ENCODE measurements at places on chromosomes 16 and 17.

GRCh38 chr16:17457513-17457912 lies 13.2 kb downstream of the XYLT1 start:
- no peak for DNase-seq

DNA sequence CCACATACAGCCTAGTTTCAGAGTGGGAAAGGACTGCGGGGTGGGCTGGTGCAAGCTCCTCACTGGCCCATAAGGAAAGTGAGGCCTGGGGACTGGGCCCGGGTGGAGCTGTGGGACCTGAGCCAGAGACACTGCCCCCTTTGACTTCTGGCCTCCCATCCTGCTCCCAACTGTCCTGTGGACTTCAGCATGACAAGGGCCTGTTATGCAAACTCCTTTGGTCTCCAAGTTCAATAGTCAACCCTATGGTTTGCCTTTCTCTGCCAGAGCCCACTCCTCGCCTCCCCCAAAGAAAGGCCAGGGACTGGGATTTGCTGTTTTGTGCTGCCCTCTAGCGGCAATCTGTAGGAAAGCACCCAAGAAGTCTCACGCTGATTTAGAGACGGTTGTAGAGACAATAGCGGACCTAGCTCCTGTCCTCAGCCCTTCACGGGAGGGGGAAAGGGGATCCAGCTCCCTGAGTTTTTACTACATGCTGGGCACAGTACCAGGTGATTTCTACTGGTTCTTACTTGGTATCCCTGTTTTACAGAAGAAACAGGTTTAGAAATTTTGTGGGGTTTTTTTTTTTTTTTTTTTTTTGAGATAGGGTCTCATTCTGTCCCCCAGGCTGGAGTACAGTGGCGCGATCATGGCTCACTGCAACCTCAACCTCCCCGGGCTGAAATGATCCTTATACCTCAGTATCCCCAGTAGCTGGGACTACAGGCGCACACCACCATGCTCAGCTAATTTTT lies 1.2 kb upstream of the TLCD3B start:
- DNase-seq, result peak; percentile 90

GRCh38 chr16:22052980-22053379 lies 39.4 kb upstream of the VWA3A start:
- no peak for DNase-seq

DNA sequence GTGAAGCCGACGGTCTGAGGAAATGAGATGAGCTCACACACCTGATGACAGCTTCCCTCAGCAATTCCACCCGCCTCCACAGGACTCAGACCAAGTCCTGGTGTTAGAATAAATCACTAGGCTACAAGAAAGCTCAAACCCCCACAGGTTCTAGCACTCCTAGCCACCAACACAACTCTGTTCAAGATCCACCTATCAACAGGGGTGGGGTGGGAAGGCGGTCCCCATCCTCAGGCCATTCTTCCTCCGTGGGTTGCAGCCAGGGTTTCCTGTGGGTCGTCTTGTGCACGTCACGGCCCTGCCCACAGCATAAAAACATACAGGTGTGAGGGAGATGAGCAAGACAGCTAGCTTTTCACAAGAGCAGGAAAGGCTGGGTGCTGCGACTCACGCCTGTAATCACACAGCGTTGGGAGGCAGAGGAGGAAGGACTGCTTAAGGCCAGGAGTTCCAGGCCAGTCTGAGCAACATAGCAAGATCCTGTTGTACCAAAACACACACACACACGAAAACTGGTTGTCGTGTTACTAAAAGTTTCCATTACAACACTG lies 81.1 kb downstream of the ANKRD11 start:
- no peak for DNase-seq

DNA sequence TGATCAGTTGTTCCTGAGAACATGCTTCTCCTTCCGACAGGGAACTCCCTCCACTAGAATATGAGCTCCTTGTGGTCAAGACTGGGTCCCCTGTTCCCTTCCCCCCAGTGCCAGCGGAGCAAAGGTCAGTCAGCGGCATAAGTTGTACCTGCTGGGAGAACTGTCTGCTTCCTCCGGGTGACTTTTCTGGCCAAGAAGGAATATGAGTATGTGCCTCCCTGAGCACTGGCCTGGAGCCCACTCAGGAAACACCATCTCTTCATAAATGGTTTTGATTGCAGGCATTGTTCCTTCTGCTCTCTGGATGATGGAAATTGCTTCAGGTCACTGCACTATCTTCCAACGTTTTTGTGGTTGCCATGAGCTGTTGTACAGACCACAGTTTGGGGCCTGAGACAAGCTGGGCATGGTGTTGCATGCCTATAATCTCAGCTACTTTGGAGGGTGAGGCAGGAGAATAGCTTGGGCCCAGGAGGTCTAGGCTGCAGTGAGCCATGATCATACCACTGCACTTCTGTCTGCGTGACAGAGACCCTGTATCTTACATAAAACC lies 2.9 kb upstream of the P4HB start:
- no peak for DNase-seq

DNA sequence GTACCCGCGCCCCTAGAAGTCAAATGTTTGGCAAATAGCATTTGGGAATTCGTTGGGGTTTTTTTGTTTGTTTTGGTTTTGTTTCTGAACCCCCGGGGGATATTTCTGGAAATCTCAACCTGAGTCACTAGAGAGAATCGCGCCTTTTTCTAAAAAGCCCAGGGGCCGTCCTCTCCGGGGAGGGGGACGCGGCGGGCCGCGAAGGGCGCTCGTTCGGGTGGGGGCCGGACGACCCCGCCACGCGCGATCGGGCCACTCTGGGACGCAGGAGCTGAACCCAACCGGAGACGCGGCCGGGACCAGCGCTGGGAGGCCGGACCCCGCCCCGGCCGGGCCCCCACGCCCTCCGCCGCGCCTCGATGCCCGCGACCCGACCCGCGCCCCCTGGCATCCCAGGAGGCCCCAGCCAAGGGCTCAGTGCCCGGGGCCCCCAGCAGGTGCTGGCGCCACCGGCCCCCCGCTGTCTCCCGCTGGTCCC lies 302 bp downstream of the LITAF start:
- no peak for DNase-seq

DNA sequence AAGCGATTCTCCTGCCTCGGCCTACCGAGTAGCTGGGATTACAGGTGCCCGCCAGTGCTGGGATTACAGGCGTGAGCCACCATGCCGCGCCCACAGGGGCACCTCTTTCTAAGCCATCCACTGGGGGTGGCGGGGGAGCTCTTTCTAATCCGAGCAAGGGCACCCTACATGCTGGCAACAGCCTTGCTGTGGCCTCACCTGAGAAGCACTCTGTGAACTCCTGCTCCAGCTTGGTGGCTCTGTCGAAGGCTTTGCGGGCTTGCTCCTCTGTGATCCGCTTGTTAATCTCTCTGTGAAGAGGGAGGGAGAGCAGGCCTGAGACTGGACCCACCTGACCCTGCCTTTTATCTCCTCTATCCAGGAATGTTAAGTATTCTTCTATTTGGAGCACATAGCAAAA lies 11.9 kb upstream of the ASGR1 start:
- DNase-seq, result no peak

- peak; percentile 40 for DNase-seq
Observed at GRCh38 chr16:5653789-5654188, 556.2 kb upstream of the EEF2KMT start.

GRCh38 chr17:35947156-35947585 lies 3.7 kb upstream of the LYZL6 start:
- peak; percentile 54 for DNase-seq

DNA sequence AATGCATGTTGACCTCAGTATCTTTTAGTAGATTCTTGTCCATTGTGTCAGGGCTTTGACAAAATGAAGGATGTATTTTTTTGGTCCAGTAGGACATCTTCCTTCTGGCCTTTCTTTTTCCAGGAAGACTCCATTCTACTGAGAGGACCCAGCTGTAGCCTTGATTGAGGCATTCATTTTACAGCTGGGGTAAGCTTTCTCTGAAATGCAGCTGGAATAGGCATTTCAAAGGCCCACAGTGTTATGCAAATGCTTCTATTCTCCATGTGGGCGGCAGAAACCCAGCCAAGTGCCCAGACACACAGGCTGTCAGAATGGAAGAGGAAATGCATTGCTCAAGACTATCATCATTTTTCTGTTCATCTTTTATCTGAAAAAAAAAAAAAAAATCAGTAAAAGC lies 629.0 kb upstream of the CDH8 start:
- no peak for DNase-seq

GRCh38 chr17:51999654-52000053 lies 158.9 kb downstream of the CA10 start:
- no peak for DNase-seq

DNA sequence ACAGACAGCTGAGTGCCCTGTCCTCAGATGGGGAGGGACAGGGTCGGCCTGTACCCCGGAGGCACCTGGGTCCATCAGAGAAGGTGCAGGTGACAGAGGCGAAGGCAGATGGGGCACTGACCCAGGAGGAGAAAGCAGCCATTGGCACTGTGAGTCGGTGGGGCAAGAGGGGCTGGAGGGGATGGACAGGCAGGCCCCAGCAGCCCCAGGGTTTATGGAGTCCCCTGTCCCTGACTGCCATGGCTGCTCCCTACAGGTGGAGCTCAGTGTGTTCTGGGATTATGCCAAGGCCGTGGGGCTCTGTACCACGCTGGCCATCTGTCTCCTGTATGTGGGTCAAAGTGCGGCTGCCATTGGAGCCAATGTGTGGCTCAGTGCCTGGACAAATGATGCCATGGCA lies 32.1 kb downstream of the ANKRD40 start:
- DNase-seq, result no peak

GRCh38 chr16:84599521-84600202 lies 18.2 kb downstream of the COTL1 start:
- DNase-seq, result no peak

- DNase-seq, result no peak
Observed at GRCh38 chr16:13153696-13154095, 252.3 kb downstream of the SHISA9 start.

GRCh38 chr17:32659419-32659842 lies 172.6 kb downstream of the CDK5R1 start:
- DNase-seq, result peak; percentile 70

- DNase-seq, result no peak
Observed at GRCh38 chr17:66843627-66844026, 8.7 kb downstream of the CACNG5 start.

DNA sequence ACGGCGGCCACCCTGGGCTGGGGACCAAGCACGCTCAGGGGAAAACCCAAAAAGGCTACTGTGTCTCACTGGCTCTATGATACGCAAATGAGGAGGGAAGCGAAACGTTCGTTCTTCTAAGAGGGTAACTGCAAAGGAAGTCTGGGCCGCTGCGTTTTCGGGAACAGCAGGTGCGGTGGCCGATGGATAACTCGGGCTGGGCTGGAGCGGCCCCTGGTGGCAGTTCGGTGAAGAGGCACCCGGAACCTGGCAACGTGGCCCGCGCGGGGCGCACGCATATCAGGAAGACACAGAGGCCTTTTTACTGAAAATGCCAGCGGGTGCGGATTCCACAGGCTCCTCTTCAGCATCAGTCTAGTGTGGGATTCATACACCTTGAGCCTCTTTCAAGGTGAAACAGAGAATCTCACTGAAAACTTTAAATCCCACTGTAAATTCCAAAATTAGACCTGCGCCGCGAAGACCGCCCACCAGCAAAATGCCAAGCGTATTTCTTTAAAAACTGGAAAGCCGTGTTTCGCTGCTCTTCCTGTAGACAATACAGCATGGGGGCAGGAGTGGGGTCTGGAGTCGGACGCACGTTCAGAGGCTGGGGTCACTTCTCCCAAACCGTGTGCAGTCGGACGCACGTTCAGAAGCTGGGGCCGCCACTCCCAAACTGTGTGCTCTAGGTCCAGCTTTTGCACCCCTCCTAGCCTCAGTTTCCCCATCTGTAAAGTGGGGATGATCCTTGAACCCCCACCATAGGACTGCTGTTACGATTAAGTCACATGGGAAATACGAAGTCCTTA lies 44.4 kb upstream of the METTL9 start:
- DNase-seq, result peak; percentile 76

DNA sequence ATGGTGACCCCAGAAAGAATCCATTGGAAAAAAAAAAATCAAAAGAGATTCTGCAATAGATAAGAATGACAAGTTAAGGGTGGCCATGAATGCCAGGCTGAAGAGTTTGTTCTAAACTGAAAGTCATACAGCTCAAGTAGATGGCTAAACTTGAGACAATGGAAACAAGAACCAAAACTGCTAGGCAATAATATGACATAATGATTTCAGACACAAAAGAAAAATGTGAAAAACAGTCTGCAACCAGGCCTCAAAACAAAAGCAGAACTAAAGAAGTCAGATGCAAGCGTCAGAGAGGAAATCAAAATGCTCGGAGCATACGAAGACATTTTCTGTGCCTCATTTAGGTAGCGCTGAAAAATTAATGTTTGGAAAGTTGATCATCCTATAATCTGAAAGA lies 54.4 kb upstream of the YPEL2 start:
- DNase-seq, result no peak

GRCh38 chr17:1153795-1154546 lies 25.8 kb downstream of the ABR start:
- DNase-seq, result peak; percentile 72

- no peak for DNase-seq
Observed at GRCh38 chr16:23863511-23864422, 28.0 kb downstream of the PRKCB start.

- no peak for DNase-seq
Observed at GRCh38 chr17:77281904-77282367, 141.2 kb downstream of the SEC14L1 start.

DNA sequence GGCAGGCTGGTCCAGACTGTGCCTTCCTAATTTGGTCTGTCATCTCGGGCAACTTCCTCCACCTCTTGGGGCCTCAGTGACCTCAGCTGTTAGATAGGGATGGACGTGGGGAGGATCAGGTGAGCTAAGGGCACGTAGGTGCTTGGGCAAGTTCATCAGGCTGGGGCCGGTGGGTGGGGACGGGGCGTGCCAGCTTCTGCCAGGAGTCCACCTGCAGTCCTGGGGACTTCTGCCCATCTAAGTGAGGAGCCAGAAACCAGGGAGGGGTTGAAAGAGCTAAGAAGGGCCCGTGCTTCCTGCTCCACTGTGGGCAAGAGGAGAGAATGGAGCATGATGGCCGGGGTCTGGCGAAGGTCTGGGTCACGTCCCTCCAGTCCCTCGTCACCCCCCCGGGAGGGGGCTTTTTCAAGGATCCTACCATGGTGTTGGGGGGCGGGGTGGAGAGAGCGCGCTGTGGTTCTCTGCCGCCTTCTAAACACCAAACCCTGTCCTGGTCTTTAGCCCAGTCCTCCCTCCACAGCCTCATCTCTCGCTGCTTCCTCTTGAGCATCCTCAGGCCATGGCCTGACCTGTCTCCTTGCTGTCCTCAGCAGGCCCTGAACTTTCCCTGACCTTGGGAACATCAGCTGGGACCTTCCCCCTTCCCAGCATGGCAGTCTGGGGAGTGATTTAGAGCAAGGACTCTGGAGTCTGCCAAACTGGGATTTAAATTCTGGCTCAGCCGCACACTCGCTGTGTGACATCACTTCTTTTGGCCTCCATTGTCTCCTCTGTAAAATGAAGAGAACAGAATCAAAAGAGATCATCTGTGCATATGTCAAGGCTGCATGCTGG lies 21.6 kb downstream of the SPNS2 start:
- DNase-seq, result no peak
